ENCODE measurements at places on chromosomes 3 and 15.

- peak; percentile 72 for DNase-seq
Measured at GRCh38 chr3:123766193-123767008, 117.7 kb downstream of the MYLK start.

DNA sequence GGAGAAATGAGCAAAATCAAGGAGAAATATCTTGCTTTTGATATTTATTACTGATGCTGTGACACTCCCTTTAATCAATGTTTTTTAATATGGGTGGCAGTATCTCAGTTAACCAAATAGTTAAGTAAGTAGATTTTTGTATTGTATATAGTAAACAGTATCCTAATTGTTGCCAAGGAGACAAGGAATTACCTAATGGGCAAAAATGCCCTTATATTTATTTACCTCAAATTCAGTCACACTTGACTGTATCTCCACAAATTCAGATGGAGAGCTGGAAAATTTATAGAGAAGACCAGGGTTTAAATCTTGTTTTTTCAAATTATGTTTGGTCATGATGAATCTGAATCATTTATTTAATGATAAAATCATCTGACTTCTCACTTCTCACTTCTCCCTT lies 3.6 kb upstream of the CHD2 start:
- DNase-seq: no peak

- no peak for DNase-seq
Measured at GRCh38 chr15:88702983-88703382, 64.2 kb downstream of the ISG20 start.

DNA sequence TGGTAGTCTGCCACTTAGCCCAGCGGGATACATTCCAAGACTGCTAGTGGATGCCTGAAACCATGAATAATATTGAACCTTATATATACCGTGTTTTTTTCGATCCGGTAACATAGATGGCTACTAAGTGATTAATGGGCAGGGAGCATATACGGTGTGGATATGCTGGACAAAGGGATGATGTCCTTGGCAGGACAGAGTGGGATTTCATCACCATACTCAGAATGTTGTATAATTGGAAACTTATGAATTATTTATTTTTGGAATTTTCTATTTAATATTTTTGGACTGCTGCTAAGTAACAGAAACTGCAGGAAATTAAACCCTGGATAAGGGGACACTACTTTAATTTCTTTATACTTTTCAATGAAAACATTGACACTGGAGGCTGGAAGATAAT lies 53.2 kb downstream of the ASTE1 start:
- no peak for DNase-seq

GRCh38 chr15:79176151-79176550 lies 85.6 kb upstream of the RASGRF1 start:
- no peak for DNase-seq

DNA sequence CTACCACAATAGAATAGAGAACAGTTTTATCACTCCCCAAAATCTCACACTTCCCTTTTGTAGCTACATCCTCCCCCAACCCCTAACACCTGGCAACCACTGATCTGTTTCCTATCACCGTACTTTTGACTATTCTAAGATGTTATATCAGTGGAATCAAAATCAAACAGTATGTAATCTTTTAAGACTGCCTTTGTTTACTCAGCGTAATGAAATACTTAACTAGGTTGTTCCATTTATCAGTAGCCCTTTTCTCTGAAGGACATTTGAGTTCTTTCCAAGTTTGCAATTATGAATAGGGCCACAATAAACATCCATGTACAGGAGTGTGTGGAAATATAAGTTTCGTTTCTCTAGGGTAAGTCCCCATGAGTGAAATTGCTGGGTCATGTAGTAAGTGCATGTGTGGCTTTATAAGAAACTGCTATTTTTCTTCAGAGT lies 372.3 kb downstream of the SV2B start:
- no peak for DNase-seq

GRCh38 chr3:35777563-35778554 lies 138.5 kb downstream of the ARPP21 start:
- no peak for DNase-seq

DNA sequence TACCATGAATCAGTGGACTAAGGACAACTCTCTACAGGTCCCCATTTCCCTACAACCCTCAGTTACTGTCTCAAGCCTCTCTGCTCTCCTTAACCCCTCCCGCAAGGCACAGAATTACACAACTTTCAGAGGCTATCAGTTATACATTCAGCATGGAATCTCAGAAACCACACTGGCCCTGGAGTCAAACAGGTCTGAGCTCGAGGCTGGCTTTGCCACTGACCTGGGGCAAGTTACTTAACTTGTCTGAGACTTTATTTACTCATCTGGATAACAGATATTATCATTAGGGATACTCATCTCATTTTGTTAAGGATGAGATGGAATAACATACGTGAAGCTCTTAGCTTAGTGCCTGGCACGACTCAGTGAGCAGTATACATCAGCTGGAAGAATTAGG lies 95.2 kb downstream of the WDR76 start:
- no peak for DNase-seq

DNA sequence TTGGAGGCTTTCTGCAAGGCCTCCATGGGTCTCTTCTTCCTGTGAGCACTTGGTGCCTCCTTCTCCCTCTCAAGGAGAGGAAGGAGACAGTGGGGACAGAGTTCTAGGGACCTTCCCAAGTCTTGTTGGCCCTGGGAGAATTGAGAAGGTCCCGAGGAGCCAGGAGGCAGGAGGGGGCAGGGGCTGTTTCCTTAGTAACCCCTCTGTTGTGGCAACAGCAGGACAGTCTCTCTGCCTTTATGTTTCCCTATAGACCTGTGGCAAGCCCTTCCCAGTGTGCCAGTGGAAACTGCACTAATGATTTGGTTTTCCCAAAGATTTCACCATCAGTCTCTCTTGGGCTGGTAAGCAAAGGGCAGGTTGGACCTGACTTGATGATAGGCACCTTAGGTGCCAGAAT lies 87.8 kb upstream of the GALNT15 start:
- no peak for DNase-seq

DNA sequence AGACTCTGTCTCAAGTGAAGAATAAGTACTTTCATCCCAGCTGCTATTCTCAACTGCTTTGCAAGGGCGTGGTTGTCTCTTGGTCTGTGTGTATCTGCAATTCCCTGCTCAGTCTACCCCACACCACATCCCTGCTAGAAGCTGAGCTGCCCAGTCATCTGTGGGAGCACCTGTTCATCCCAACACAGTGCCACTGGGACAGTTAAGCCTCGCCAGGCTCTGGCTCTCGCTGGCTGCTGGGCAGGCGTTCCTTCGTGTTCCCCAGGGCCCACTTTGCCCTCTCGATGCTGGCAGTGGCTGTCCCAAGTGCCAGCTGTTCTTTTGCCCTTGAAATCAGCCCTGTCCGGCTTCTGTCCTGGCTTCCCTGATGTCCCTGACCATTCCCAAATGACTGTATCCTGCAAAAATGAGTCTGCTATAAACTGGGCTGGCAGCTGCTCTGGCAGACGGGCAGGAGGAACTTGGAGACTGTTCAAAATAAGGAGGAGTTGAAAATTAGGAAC lies 91.6 kb upstream of the KLHL25 start:
- DNase-seq: no peak

DNA sequence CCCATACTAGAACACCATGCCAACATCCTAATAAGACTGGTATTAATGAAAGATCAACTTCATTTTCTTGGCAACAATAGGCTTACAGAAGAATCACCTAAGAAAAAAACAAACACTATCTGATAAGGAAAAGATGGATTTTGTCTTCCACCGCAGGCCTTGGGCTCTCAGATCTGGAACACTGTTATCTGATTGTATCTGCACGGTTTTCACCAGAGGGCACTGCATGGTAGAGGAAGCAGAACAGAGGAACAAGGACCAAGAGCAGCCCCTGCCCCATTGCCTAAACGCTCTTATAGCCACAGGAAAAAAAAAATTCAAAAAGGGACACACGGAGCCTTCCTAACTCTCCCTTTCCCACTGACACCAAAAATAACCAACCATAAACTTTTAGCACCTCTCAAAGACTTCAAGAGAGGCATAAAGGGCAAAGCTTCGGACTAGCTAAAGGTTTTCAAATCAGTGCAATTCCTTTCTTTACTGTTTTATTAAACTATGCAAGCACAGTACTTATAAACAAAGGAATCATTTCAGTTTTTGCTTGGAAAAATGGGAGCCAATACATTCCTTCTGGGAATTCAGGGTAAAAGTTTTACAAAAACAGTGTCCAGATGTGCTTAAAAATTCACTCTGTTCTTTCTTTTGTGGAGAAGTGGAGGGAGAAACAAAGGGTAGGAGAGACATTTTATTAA lies 23.3 kb downstream of the IL17RD start:
- no peak for DNase-seq

GRCh38 chr15:90909976-90910375 lies 6.9 kb downstream of the MAN2A2 start:
- no peak for DNase-seq

- no peak for DNase-seq
Measured at GRCh38 chr3:152511904-152512303, 243.2 kb downstream of the MBNL1 start.

- no peak for DNase-seq
Measured at GRCh38 chr15:35471024-35471423, 74.9 kb downstream of the DPH6 start.

DNA sequence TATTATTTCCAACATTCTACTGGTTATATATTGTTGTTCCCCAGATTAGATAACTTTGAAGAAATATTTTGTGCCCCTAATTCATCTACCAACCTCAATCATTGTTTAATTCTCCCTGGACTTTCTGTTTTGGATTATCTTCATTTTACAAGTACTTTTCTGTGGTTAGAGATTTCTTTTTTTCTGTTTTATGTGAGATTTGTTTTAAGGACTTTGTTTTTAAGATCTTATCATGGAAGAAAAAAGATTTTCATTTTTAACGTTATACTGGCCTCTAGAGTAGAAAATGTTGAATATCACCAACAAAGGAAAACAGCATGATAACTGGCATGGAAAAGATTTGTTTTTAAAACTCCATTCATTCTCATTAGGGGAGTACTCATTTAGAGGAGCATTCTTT lies 210.9 kb upstream of the KCNMB2 start:
- no peak for DNase-seq

DNA sequence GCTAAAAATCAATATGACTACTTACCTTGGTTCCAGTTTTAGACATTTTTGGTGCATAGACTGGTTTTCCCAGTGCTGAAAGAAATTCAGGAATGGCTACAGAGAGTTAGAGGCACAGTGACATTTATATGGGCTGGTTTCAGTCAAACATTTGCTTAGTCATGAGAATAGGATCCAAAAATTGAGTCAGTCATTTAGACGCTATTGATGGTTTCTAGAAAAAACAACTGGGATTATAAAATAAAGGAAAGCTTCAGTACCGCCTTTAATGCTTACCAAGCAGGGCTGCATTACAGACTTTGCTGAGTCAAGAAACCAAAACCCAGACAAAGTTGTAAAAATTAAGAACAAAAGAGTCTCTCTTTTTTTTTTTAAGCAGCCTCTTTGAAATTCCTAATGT lies at the start of gene CRYGS:
TSS of gene CRYGS (minus strand) at position 100 of the 400 bp plus-strand sequence. CDS start at position 46, 54 bp downstream.
- no peak for DNase-seq

- no peak for DNase-seq
Measured at GRCh38 chr3:72892081-72892775, 4.4 kb downstream of the GXYLT2 start.

- DNase-seq: no peak
Measured at GRCh38 chr3:97949743-97950142, 22.5 kb downstream of the RIOX2 start.

GRCh38 chr15:35043373-35044095 lies 41.6 kb downstream of the NANOGP8 start:
- DNase-seq: no peak

GRCh38 chr15:34594361-34594760 lies 10.9 kb upstream of the GOLGA8B start:
- DNase-seq: no peak

DNA sequence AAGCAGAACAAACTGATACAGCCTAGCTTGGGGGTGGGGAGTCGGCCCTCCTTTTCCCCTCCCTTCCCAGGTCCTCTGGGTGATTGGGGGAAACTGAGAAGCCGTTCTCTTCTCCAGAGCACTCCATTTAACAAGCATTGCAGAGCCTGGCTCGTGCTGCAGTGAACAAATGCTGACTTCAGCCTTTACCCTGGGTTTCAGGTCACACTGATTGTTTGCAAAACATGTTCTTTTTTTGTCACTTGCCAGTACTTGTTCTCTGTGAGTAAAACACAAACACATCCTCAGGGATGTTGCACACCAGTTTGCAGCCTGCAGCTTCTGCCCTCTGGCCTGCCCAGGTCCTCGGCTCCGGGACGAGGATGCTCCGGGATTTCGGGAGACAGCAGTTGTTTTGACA lies 132.8 kb downstream of the PGPEP1L start:
- no peak for DNase-seq

DNA sequence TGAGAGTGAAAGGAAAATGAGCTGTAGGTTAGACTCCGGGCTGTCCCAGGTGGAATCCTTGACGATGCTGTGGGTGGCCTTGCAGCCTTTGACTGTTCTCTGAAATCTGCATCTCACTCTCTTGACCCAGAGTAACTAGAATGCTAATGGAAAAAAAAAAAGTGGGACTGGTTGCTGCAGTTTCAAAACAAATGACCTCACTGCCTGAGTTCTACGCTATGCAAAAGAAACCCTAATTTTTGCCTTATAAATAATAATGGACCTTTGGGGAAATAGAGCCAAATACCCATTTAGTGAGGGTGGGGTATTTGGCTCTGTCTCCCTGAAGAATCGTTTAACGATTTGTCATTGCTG lies 309.7 kb upstream of the C2CD4B start:
- no peak for DNase-seq

GRCh38 chr15:49492151-49492550 lies 69.1 kb downstream of the FGF7 start:
- DNase-seq: no peak

- DNase-seq: no peak
Measured at GRCh38 chr3:174168538-174169254, 690.4 kb upstream of the NAALADL2 start.

DNA sequence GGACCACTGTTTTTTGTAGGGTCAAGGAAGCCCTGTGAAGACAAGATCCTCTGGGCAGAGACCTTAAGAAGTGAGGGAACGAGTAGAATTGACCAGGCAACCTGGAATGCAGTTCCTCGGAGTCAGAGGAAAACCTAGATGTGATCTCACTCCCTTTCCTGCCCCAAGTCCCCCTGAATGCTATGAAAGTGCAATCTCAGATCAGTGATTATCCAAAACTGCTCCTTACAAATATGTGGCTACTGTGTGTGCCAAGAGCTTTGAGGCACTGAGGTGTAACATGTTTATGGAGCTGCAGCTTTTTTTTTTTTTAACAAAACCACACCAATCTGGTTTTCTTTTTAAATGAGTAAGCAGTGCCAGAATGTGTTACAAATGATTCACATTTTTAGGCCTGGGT lies 35.8 kb downstream of the THSD4 start:
- no peak for DNase-seq

- DNase-seq: no peak
Measured at GRCh38 chr3:115986555-115987207, 363.4 kb downstream of the GAP43 start.

- no peak for DNase-seq
Measured at GRCh38 chr15:101183931-101184305, 67.9 kb downstream of the CHSY1 start.

GRCh38 chr15:49137861-49138260 lies 17.5 kb downstream of the COPS2 start:
- no peak for DNase-seq

- no peak for DNase-seq
Measured at GRCh38 chr15:39075756-39076341, 505.0 kb upstream of the THBS1 start.
